NCI-H187 treated with DMSO at 0.1 percent for 48 hours (cell line): ENCODE measurements at places on chromosomes 1 and 21.

GRCh38 chr21:38965910-38966504 lies 160.3 kb downstream of the ETS2 start:
- DNase-seq, result peak; percentile 38

GRCh38 chr1:156804572-156805243 lies 11.9 kb downstream of the SH2D2A start:
- peak; percentile 97 for DNase-seq

DNA sequence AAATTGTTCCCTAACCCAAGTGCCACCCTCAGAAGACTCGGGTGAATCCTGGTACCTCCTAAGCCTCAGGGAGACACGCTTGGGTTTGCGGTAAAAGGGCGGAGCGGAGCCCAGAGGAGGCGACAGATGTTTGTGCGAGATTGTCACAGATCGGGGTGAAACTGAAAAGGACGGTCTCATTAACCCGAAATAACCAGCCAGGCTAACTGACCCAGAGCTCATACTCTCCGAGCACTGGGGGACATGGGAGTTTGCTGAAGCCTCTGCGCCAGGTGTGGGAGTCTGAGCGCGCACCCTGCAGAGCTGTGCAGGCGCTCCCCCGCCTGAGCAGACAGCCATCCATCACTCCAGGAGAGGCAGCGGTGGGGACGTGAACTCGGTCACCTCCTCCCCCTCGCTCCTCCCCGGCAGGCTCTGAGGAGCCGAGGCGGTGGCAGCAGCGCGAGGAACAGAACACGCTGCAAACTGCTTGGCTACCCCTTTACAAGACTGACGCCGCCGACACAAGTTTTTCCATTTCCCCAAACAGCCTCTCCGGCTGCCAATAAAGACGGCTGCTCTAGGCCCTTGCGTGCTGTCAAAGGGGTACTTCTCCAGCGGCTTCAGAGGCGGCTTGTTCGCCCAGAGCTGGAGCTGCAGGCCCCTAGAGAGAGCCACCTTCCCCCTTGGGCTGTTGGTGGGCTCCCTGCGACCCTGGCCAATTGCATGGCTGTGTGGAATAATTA lies 43.5 kb downstream of the RRAGC start:
- no peak for DNase-seq

DNA sequence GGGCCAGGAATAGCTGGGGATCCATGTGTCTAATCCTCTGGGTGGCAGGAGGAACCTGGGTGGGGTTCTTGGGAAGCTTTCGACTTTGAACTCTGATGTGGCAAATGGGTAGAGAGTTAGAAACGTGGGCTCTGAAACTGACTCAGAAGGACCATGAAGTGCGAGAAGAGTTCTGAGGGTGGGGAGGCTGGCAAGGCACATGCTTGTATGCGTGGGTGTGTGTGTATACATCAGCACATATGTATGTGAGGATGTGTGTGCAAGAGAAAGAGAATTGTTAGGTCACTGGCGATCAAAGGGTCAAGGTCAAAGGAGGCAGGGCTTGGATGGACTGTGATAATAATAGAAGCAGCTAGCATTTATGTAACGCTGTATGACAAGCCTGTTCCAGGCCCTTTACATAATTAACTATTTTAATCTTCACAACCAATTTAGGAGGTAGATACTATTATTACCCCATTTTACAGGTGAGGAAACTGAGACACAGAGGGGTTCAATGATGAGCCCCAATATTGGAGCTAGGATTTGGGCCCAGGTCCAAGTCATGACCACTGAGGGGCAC lies 84.5 kb upstream of the POU3F1 start:
- no peak for DNase-seq

GRCh38 chr21:20730441-20730840 lies 267.8 kb upstream of the NCAM2 start:
- no peak for DNase-seq
